Vagina (tissue), 2 donors: ENCODE measurements at places on chromosomes 1 and 21. TPM values are rescaled to one million over a fixed set of nuclear protein-coding genes. Genes with fewer than 3 reads are reported as not detected.

GRCh38 chr1:110114784-110115183 is 2.5 kb downstream of the UBL4B start:
- DNase-seq = no peak

- no peak for DNase-seq
Measured at GRCh38 chr1:17776426-17776825, 21.3 kb downstream of the ACTL8 start.

DNA sequence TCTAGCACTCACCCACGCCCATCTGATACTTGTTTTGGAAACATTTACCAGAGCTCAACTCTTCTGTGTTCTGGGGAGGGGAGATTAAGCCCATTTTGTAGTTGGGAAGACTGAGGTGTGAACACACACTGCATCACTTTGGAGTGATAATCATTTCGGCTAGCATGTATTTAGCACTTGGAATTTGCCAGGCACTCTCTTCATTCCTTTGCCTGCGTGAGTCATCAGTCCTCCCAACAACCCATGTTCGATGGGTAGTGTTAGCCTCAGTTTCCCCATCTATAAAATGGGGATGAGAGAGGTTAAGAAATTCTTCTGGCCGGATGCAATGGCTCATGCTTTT is 182.8 kb upstream of the TMEM51 start:
- no peak for DNase-seq

GRCh38 chr1:180611016-180611930 is 20.5 kb upstream of the XPR1 start:
- no peak for DNase-seq

DNA sequence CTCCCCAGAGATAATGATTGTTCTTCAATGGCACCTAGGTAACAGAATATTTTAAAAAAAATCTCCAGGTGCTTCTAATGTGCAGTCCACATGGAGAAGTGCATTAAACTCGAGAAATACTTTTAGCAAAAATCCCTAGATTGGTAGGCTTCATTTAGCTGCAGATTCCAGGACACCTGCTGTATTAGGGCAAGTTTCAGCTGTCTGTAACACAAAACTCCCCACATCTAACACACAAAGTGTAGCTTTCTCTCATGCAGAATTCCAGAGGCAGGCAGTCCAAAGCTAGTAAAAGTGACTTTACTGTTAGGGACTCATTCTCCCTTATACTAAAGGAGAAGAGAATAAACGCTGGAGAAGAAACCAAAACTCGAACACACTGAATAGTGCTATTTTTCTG is 1414.3 kb upstream of the B3GALT2 start:
- no peak for DNase-seq

GRCh38 chr1:32399843-32400242 is 5.6 kb upstream of the BSDC1 start:
- no peak for DNase-seq

DNA sequence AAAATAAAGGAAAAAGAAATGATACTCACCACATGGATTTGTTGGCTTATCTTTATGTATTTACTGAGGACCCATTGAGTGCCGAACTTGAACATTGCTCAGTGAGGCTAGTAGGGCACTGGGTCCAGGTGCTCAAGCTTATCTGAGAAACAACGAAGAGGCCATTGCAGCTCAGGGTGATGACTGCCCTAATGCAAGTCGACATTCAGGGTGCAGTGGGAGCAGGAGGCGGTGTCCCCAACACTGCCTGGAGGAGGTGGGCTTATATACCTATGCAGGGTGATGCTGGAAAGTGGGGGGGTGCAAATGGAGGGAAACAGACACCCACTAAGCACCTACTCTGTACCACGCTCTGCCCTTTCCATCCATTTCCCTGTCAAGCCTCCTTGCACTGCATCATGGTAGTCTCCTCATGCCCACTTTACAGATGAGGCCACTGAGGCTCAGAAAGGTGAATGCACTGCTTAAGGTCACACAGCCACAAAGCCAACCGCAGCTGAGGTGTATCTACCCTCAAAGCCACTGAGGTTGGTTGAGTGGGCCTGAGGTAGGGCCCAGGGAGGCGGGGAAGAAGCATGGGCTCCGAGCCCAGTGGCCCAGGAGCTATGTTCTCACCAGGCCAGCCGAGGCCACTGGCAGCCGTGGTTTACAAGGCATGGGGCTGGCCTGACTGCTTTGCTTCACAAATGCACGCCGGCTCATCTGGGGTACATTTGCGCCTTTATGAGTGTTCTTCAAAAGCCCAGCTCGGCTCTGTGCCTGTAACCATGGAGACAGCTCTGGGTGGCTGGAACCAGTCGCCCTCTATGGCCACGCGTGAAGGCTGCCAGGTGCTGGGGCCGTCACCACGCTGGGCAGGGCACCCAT is 103.8 kb downstream of the EPHB2 start:
- no peak for DNase-seq

- DNase-seq = no peak
Measured at GRCh38 chr1:217040711-217041455, 317.7 kb upstream of the ESRRG start.

DNA sequence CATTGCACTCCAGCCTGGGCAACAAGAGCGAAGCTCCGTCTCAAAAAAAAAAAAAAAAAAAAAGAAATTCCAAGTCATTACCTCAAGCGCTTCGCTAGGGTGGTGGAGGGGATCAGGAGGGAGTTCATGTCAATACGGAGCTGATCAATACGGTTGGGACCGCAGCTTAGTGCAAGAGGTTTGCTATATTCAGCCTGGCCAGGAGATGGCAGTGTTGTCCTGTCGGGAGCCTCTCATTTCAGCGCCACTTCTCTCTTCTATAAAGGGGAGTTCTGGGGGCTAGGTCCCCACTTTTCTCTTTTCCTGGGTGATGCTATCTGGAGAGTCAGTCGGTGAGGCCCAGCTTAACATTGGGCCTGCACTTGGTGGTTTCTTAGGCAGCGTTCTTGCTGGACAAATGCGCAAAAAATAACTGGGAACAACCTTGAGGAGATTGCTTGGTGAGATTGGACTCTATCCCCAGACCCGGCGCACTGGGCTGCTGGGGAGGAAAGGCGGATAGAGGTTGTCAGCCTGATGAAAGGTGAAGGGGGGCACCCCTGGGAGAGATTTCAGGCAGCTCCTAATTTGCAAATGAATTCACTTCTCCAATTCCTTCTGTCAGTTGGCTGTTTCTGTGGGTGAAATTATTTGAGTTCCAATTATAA is 40.4 kb downstream of the KIAA0040 start:
- DNase-seq = no peak

DNA sequence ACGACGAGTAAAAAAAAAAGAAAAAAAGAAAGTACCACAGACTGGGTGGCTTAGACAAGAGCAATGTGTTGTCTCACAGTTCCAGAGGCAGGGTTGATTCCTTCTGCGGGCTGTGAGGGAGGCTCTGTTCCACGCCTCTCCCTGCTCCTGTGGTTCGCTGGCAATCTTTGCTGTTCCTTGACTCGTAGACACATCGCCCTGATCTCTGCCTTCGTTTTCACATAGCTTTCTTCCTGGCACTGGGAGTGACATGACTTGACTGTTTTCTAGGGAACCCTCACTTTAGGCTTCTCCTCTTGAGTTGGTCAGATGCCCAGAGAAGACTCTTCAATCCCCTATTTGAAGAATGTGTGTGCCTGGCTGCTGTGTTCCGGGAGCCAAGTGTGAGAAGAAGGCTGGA is 133.6 kb downstream of the TM2D1 start:
- no peak for DNase-seq

DNA sequence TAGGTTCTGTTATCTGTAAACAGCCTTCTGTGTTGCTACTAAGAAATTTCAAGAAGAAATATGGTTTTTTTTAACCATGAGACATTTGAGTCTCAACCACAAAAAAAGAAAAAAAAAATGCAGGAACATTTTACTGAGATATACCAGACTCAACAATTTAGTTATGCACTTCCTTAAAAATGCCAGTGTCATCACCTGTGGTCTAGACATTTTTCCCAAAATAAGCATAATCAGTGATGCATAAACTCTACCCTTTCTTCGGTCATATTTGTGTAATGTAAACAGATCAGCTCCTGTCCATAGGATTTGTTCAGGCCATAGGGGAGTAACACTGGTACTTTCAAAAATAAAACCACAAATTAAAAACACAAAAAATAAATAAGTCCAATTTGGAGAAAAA is 122.6 kb upstream of the TNFSF4 start:
- no peak for DNase-seq

GRCh38 chr21:33801424-33802405 is 113.9 kb downstream of the ATP5PO start:
- no peak for DNase-seq

DNA sequence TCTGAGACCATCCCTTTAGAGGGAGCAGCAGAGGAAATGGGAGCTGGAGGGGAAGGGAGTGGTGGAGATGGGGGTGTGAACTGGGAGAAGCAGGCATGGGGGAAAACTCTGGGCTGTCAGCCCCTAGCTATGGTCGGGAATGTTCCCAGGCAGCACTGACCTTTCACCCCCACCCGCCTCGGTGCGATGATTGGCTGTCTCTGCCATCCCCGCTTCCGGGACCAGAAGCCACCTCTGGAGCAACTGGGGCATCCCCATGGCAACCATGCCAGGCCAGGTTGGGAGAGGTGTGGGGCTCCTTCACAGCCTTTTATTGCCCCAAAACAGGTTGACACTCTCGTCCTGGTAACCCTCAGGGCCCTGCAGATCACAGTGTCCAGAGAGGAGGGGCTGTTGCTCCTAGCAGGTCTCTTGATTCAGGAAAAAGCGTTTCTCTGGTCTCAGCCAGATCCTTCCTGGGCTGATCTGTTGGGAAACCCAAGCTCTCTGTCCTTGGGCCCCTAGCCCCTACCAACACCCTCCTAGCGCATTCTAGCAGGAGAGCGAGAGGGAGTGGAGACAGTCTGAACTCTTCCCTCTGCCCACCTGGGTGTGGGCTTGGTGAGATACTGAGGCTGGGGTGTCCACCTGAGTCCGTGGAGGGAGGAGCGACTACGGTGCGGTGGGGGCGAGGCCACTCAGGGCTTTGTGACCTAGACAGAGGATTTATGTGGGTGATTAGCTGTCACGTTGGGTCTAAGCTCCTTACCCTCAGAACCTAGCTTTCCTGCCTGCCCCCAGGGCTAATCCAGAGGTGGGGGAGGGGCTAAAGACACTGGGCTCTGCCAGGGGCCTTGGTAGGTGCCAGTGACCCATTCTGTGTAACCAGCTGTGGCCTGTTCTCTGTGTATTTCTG is 12.2 kb upstream of the SLC6A9 start:
- no peak for DNase-seq

DNA sequence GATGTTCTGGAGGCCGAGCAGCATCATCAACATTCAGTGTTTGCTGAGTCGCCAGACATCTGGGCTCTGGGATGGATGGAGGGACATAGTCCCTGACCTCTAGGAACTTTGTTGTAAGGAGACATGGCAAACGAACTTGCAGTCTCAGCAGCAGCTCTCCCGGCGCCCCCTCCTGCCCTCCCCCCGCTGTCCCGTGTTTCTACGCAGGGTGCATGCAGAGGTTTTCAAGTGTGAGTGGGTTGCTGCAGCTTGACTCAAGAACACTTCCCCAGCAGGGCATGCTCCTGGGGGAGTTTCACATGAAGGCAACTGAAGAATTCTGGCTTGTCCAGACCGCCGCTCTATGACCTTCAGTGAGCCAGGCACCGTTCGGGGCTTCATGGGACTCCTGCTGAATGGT is 121.9 kb downstream of the CAMTA1 start:
- DNase-seq = no peak

DNA sequence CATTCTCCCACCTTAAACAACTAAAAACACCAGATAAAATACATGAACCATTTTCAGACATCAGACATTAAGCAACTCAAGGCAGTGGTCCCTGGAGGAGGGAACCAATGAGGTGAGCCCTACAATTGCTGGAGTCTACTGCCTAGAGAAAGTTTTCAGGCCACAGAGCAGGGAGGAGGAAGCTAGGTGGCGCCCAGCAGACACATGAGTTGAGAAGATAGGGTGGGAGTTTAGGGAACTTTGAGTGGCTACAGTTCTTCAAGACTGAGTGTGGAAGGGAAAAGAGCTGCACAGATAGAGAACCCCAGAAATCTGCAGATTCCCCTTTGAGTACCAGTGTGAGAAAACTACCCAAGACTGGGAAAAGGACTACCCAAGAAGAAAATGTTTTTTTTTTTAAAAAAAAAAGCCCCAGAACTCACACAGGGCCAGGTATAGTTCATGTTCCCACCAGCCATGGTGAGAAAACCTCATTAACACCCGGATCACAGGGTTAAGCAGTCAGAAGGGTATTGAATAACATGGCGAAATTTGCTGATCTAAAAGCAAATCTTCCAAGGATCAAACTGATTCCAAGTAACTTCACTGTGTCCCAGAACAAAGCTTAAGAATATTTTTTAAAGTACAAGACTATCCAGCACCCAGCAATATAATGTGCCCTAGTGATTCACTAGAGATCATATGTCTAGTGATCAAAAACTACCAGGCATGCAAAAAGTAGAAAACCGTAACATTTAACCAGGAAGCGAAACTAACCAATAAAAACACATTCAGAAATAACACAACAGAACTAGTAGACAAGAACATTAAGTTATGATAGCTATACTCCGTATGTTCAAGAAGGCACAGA is 12.0 kb downstream of the ALDH9A1 start:
- no peak for DNase-seq

AMY2B gene
- 25.0 TPM for total RNA-seq

OR2AK2 gene
- not detected for total RNA-seq

RHCE gene
- total RNA-seq = not detected

TESK2 gene
- 13.5 TPM for total RNA-seq

SPRR4 gene
- not detected for total RNA-seq

UBE2U gene
- total RNA-seq = not detected

PLA2G2C gene
- total RNA-seq = not detected

SH2D1B gene
- total RNA-seq = not detected

KCNE2 gene
- total RNA-seq = not detected

RGSL1 gene
- not detected for total RNA-seq
